Dorsolateral prefrontal cortex (tissue), 122 donors: ENCODE measurements at places on chromosomes 7 and 10.

- no peak for DNase-seq
These were observed 83.2 kb downstream of the DNAJB9 start for GRCh38 chr7:108652886-108653285.

GRCh38 chr7:135274495-135275268 lies 41.0 kb downstream of the STRA8 start:
- DNase-seq, result peak; percentile 61

DNA sequence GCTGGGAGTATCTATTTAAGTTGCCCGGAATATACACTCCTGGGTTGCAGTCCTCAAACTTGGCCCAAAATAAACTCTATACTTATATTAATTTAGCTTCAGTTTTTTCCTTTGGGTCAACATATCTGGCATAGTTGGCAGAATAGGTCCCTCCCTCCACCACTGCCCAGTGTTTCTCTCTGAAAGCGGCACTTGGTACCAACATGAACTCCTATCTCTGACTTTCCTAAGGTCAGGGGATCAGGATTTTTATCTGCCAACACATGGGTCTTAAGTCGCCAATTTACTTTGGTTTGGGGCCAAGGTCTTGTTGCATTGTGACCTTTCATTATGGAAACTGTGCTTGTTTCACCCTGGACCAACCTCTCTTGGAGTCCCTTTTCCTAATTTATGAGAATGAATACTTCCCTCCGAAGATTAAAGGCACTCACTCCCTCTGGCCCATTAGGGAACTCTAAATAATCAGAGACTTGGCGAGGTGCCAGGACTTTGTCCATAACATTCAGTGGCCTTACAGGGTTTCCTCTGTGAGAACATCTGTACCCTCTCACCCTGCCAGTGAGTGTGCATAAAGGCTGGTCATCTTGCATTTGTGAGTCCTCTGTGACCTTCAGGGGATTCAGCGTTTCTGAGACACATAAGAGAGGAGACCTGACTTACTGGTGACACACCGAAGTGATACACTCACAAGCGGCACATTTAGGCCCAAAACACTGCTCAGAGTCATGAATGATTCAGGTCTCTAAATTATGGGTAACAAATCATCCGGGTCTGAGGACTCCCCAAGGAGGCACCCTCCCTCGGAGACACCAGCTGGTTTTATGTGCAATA lies 19.7 kb upstream of the FKBP9 start:
- DNase-seq, result no peak

GRCh38 chr10:127635882-127636281 lies 86.8 kb downstream of the NPS start:
- DNase-seq, result no peak

- DNase-seq, result no peak
These were observed 1.4 kb upstream of the CYP26A1 start for GRCh38 chr10:93072225-93072712.

DNA sequence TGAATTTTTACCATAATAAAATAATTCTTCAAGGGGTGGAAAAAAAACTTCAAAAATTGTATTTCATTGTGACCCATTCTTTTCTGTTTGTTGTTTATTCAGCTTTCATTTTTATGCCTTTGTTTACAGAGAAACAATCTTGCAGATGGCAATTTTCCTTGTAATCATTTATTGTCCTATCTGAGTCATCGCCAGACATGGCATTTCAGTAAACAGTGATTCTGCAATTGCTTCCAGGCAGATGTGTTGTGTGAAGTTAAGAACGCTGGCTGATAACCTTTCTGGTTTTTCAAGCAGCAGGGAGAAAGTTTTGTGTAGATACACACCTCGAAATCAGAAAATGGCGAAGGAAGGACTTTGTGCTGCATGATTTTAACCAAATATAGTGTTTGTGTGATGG lies 80.7 kb upstream of the RPA3 start:
- no peak for DNase-seq

- no peak for DNase-seq
These were observed 20.4 kb upstream of the HILPDA start for GRCh38 chr7:128435327-128435686.

GRCh38 chr7:126843336-126843735 lies 409.4 kb downstream of the GRM8 start:
- DNase-seq, result no peak

- DNase-seq, result no peak
These were observed 110.7 kb downstream of the CYTH3 start for GRCh38 chr7:6161463-6162330.

GRCh38 chr10:89518876-89519842 lies 16.2 kb downstream of the SLC16A12 start:
- no peak for DNase-seq

GRCh38 chr7:79949778-79950177 lies 184.9 kb upstream of the GNAI1 start:
- no peak for DNase-seq

DNA sequence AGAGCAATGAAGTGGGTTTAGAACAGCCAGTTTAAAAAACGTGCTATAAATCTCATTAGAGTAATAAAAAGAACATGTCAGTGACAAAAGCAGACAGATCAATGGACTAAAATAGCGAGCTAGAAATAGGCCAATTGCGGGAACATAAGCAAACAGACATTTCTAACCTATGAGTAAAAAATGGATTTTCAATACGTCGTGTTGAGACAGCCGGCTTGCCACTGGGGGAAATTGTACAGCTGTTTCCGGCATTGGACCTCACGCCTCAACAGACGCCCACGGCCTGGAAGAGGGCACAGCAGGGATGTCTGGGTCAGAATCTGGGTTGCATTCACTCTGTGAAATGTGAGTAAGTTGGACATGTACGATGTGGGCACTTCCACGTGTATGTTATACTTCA lies 92.9 kb downstream of the SVOPL start:
- DNase-seq, result no peak

- no peak for DNase-seq
These were observed 218.4 kb downstream of the CHRM2 start for GRCh38 chr7:137086896-137087295.

GRCh38 chr10:10794046-10794445 lies 223.6 kb upstream of the CELF2 start:
- DNase-seq, result no peak

- DNase-seq, result no peak
These were observed 34.6 kb downstream of the LRMDA start for GRCh38 chr10:75466001-75466400.

GRCh38 chr10:98086837-98087708 lies 47.4 kb upstream of the R3HCC1L start:
- no peak for DNase-seq
